ENCODE measurements at places on chromosomes 6 and 20.

DNA sequence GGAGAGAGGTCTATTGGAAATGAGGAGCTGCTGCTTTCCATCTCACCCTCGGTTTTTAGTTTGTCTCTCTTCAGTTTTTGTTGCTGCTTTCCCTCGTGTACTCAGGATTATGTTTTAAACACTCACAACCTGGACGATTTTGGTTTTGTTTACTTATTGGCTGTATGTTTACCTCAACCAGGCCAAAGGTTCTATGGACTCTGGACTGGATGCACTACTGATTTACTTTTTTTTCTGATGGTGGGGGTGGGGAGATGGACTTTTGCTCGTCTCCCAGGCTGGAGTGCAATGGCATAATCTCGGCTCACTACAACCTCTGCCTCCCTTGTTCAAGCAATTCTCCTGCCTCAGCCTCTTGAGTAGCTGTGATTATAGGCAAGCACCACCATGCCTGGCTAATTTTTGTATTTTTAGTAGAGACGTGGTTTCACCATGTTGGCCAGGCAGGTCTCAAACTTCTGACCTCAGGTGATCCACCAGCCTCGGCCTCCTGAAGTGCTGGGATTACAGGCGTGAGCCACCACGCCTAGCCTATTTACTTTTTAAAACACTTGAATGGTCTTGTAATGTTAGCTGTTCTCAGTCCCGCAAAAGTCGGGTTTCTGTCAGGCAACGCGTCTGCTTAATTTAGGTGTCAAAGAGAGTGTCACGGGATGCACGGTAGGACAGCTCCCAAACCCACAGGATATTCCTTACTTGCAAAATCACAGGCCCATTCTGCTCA, 148.2 kb upstream of the RIPOR2 start:
- DNase-seq: no peak

GRCh38 chr6:167776906-167777627, 49.6 kb upstream of the AFDN start:
- no peak for DNase-seq

DNA sequence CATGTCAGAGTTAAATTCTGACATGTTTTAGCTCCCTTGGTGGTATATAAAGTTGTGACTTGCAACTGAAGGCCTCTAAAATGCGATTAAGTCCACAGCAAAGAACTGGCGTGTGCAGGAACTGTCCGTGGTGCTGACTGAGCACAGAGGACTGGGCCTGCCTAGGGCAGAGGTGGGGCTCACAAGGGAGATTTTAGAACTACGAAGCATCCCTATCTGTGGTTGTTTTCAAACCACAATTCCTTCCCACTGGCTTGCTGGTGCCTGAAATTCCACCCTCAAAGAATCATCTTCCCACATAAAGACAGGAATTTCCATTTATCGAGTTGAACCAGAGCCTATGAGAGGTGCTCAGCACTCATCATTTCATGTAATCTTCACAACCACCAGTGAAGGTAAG, 30.1 kb downstream of the RIMS4 start:
- DNase-seq: no peak

DNA sequence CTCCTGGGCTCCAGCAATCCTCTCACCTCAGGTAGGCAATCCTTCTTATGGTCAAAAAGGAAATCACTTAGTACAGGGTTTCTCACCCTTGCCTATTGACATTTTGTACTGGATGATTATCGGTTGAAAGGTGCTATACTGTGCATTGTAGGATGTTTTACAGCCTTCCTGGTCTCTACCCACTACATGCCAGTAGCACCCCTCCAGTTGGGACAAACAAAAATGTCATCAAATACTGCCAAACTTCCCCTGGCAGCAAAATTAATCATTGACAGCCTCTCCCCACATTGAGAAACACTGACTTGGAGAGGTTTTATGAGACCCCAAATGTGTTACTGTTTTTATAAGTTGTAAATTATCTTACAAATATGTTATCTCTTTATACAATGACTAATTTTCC, 368.1 kb downstream of the PKHD1 start:
- DNase-seq: no peak

DNA sequence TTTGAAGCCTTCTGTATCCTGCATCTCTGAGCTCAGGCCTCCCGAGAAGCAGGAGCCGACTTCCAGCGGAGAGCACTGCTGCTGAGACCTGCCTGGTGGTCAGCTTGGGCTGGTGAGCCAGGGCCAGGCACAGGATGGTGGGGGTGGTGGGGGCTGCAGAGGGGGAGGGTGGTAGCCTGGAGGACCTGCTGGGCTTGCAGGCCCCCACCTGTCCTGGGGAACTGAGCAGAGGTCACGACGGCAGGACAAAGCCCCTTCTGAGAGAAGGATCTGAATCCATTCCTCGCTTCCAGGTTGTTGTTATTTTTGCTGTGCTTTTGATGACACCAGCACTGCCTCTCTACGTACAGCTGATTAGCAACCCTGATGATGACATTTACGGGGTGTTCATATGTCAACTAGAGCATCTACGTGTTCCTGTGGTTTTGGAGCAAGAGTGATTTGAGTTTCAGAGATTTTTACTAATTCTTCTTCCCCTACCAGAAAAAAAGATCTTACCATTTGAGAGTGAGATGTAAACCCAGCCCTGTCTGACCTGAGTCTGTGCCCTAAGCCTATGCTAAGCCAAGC, 35.7 kb upstream of the CD93 start:
- DNase-seq: no peak

- DNase-seq: no peak
Observed at GRCh38 chr6:30926644-30927043, 5.3 kb downstream of the SFTA2 start.

DNA sequence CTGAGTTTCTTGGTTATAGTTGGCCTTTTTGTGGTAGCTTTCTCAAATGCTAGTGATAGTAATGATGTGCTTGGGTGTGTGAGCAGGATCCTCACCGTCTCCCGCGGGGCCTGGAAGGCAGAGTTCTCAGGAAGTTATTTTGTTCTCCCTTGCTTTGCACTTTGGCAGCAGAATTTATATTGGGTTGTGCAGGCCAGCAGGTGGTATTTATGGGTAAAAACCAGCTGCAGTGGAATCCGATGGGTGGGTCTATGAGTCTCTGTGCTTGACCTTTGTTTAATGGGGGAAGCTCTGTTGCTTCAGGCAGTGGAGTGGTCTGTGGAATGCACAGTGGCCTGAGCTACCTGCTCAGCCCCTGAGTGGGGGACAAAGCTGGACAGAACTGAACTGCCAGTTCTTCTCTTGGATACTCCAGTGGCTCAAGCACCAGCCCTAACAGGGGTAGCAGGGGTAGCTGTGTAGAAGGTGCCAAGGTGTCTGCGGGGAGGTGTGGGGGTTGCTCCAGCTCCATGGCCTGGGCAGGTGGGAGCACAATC, 27.3 kb downstream of the IGF2R start:
- DNase-seq: no peak

- DNase-seq: no peak
Observed at GRCh38 chr6:112027942-112028674, 25.8 kb upstream of the CCN6 start.

DNA sequence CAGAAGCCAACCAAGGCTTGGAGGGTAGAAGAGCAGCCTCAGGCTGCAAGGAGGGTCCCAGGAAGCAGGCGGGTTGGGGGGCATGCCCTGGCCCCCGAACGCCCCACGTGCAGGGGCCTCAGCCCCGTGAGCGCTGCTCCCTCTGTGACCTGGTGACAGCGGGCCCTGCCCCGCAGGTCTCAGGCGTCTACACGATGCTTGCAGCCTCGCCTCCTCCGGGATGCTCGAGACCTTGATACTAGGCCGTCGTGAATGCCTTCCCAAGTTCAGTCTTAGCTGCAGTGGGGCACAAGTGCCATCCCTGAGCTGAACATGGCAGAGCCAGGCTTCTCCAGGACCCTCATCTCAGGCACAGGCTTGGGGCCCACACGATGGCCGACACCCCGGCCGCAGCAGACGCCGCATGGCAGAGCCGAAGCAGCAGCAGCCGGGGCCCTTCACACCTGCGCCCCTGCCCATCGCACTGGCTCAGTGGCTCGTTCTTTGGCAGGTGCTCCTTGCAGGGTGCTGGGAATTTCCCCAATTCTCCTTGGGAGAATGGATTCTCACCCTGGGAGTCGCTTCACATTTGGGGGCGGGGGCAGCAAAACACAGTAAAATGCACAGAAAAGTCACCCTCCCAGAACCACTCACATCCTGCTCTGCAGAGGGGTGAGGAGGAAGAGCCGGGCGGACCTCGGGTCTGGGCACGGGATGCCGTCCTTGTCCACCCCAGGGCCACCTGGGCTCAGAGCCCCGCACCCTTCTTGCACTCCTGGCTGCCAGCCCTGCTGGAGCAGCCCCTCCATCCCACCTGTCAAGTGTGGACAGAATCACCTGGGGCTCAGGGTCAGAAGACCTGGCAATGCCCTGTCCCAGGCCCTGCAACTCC, 161.8 kb downstream of the DLL1 start:
- DNase-seq: no peak

Measured in WERI-Rb-1 (cell line).